Upper lobe of left lung (tissue), 6 donors: ENCODE measurements at places on chromosomes 11 and 22.

GRCh38 chr11:8095371-8095770 is 14.4 kb downstream of the TUB start:
- DNase-seq = peak; percentile 58

- DNase-seq = no peak
Observed at GRCh38 chr11:118438314-118438931, 2.1 kb downstream of the KMT2A start.

DNA sequence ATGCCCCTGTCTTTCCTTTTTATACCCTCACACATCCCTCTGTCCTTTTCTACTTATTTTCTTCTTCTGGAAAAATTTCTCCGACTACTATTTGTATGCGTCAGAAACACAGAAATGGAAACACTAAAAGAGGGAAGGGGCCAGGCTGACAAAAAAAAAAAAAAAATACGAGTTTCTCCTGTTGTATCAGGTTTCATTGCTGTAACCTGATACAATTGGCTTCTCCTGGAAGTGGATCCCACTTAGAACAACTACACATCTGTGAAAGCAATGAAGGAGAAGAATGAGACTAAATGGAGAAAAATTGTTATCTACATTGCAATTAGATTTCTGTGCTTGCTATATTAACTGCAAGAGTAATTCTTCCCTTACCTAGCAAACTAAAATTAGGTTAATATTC is 393.9 kb downstream of the GUCY1A2 start:
- no peak for DNase-seq

- no peak for DNase-seq
Observed at GRCh38 chr11:119056421-119056999, 495 bp downstream of the HYOU1 start.

DNA sequence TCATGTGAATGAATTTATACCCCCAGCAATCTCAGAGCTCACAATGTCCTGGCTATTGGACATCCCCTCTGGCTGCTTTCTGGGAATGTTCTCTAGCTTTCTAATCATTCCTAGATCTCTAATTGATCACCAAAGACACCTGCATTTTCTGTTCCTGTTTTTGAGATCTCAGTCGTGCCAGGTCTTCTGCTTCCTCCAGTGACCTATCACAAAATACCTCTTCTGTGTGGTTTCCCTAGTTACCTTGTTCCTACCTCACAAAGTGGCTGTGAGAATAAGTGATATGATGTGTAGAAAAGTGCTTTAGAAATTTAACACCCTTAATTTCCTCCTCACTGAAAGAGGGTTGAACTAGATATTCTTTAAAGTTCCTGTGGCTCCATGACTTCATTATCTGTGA is 92.2 kb downstream of the LUZP2 start:
- no peak for DNase-seq

DNA sequence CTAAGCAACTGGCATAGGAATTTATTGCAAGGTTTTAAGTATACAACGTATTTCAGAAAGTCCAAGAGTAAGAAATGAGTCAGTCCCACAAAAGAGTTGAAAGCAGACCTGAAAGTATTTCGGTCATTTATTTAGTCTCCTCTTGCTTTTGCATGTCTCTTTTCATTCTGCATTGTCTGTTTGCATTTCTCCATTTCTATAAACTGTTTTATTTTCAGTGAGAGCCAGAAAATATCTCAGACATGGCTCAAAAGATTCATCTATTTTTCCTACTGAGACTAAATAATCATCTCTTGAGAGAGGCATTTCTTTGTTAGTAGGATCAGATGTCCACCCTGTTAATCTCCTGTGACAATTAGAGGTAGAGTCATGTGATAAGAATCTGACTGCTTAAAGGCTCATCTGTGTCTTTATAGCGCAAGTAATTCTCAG is 219.1 kb upstream of the CCDC179 start:
- DNase-seq = no peak

DNA sequence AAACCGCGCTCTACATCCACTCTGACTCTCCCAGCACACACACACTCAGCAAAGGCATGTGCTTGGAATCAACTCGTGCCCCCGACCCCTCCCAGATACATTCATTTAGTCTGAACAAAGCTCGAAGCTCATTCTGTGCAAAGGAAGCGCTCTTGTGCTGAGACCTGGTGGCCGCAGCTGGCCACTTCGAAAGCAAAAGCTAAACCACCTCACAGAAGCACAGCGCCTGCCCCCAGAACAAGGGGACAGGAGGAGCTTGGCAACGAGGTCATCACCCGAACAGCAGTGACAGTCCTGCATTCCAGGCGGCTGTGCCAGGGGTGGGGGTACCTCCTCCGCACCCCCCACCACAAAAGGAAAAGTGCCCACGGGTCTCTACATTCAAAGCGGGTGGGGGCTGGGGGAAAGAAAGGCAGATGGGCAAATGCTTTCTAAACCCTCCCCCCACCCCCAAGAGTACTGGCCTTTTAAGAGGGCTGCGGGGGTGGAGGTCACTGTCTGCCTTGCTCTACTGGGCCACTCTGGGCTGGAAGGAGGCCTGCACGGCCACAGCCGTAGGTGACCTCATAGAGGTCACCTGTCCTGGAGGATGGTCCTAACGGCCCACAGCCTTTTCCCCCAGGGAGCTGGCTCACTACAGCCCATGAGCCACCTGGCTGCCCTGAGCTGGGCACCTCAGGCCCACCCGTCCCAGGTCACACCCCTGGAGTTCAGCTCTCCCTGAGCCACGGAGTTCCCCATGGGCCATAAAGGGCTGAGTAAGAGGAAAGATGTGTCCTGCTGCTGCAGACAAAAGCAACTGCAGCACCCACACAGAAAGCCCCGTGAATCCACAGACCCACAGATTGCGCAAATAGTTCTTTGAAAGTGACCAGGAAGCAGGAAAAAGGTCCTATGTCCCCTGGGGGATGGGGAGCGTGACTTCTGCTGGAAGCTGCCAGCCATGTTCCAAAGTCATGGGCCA is 21.3 kb downstream of the CBX7 start:
- no peak for DNase-seq

GRCh38 chr11:102776454-102776853 is 4.0 kb downstream of the MMP10 start:
- no peak for DNase-seq

DNA sequence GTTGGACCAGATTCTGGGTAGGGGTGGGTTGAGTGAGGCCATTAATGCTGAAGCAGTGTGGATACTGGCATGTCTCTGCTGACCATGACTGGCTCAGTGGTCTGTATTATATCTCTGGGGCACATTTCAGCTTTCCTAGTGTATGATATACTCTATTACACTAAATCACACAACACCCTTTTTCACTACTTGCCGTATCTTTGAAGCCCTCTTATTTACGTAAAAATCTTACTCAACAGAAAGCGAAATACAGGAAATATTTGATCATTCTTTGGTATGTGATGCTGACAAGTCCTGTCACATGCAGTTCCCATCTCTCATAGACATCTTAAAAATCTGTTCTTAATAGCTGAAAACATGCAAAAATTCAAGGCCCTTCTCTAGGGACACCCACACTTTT is 40.3 kb downstream of the OR5B17 start:
- no peak for DNase-seq

- no peak for DNase-seq
Observed at GRCh38 chr11:61830237-61831105, 2.4 kb downstream of the FADS2 start.

- DNase-seq = no peak
Observed at GRCh38 chr11:117188620-117189081, 10.1 kb downstream of the SIDT2 start.

DNA sequence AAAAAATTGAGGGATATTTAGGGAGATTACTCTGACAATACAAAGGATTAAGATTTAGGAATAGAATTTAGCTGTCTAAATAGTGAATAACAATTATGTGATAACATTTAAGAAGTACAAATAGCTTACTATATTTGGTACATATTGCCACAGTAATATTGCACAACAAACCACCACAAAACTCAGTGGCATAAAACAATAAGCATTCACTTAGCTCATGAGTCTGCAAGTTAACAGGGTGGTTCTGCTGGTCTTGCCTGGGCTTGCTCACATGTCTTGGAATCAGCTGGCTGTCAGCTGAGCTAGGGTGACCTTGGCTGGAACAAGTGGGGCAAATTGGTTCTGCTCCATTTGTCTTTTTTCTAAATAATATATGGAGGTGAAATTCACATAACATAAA is 115.1 kb downstream of the DCDC1 start:
- DNase-seq = no peak

- no peak for DNase-seq
Observed at GRCh38 chr11:130318031-130318673, 3.4 kb upstream of the ZBTB44 start.

- DNase-seq = no peak
Observed at GRCh38 chr11:279040-279965, 1.1 kb downstream of the NLRP6 start.

DNA sequence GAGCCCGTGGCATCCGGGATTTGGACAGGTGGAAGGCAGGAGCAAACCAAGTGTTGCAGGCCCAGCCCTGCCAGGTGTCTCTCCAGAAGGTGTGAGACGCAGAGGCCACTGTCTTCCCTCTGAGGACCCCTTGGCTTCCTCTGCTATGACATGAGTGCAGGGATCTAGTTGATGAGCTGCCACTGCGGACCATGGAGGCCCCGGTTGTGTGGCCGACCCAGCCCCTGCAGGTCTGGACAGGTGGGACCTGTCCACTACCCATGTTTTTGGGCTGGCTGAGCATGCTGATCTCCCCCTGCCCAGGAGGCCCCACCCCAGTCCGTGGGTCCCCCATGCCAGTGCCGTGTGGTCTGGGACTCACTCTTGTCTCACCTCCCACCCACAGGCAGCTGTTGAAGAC is 22.9 kb downstream of the PRR5 start:
- DNase-seq = peak; percentile 56

DNA sequence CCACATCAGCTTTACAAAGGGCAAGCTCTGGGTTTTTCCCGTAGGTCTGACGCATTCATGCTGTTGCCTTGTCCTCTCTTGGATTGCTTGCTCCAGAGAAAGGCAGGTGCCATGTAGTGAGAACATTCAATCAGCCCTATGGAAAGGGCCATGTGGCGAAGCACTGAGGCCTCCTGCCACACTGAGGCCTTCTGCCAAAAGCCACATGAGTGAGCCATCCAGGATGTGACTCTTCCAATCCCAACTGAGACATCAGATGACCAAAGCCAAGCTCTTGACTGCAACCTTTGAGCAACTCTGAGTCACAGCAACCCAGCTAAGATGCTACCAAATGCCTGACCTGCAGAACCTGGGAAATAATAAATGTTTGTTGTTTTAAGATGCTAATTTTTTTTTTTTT is 9.0 kb upstream of the PANX3 start:
- no peak for DNase-seq

GRCh38 chr11:67285541-67286498 is 3.3 kb upstream of the ANKRD13D start:
- peak; percentile 84 for DNase-seq

DNA sequence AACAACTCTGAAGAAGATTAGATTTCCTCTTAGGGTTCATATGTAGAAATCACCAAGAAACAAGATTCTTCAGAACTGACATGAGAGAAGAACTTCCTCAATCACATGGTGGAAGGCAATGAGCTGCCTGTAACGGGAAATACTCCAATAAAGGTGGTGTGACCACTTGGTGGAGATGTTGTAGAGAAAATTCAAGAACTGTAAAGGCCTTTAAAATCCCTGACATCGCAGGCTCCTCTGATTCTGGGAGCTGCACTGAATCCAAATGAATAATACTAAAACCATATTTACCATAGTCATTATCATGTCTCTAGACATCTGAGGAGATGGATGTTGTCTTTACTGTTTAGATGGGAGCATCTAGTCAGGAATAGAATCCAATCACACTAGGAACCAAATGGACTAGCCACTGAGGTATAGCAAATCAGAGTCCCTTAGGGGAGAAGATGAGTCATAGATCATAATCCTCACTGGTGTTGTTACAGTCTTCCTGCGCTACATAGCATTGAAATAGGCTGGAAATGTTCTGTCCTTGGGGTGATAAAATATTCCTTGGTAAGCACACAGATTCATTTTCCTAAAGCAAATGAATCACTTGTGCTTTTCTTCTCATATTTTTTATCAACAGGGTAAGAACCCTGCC is 321.6 kb upstream of the TENM4 start:
- DNase-seq = no peak

GRCh38 chr11:65782816-65783228 is 2.0 kb upstream of the AP5B1 start:
- DNase-seq = peak; percentile 46

- no peak for DNase-seq
Observed at GRCh38 chr11:94046796-94047195, 25.6 kb downstream of the HEPHL1 start.

- no peak for DNase-seq
Observed at GRCh38 chr22:45094825-45095224, 68.9 kb upstream of the NUP50 start.

- no peak for DNase-seq
Observed at GRCh38 chr11:1936781-1937615, 10.1 kb upstream of the MRPL23 start.

GRCh38 chr11:126403658-126404057 is 48.2 kb downstream of the ST3GAL4 start:
- DNase-seq = no peak

DNA sequence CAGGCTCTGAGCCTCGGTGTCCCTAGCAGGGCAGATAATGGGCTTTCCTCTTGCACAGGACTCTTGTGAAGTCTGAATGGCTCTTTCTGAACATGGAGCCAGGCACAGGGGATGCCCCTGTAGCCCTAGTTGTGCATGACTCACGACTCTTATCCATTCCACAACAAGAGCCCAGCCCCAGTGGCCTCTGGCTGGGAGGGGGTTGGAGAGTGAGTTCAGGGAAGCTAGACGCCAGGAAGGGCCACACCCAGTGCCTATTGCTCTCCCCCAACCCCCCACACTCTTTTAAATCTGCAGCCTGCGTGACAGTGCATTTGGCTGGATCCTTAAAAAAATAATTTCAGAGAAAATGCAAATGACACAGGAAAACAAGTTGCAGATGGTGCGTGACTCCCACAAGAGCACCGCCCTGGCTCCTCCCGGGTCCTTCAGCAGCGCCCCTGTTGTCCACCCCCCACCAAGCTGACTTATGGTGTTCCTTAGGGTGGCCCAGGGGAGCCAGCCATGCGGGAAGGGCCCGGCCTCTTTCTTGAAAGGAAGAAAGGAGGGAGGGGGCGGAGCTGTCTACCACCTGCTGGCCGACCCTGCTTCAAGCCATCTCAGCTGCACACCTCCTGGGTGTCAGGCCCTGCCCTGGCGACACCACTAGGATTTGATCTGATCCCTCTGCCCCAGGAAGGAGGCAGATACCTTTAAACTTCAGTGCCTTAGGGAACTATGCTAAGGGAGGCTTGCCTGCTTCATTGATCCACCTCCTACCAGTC is 74.7 kb downstream of the MN1 start:
- DNase-seq = peak; percentile 77

GRCh38 chr22:37703906-37704305 is 7.1 kb downstream of the TRIOBP start:
- DNase-seq = no peak

GRCh38 chr11:72078477-72078876 is 1.9 kb downstream of the NUMA1 start:
- DNase-seq = no peak
